ENCODE measurements at places on chromosomes 3 and 15.

DNA sequence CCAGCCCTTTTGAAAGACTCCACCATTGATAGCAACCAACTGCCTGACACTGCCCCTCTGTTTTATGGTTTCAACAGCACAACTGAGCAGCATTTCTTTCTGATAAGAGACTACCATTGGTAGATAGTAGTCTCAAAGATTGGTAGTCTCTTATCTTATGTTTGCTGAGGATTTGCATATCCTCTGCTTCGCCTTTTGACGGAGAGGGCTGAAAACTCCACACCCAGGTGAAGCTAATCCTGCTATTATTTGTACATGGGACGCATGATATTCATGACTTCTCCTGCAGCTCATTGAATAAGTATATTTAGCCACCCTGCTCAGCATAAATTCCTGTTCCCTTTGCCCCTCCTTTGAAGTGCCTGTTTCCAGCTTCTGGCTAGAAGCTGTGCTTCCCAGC lies 119.4 kb upstream of the STRIT1 start:
- no peak for DNase-seq

- DNase-seq, result no peak
Measured at GRCh38 chr3:131081224-131081623, 54.5 kb downstream of the NEK11 start.

GRCh38 chr3:65642883-65643282 lies 395.8 kb downstream of the MAGI1 start:
- DNase-seq, result no peak

DNA sequence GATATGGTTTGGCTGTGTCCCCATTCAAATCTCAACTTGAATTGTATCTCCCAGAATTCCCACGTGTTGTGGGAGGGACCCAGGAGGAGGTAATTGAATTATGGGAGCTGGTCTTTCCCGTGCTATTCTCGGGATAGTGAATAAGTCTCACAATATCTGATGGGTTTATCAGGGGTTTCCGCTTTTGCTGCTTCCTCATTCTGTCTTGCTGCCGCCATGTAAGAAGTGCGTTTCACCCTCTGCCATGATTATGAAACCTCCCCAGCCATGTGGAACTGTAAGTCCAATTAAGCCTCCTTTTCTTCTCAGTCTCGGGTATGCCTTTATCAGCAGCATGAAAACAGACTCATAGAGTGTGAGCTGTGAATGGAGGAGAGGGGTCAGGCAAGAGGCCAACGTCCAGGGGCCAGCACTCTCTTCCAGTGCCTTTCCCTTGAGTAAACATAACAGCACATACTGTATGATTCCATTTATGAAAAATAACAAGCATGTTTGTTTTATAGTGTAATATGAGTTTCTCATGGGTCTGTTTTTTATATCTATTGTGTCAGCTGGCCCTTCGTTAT lies 16.3 kb upstream of the LCTL start:
- DNase-seq, result no peak

GRCh38 chr15:62832231-62832630 lies 210.3 kb upstream of the TPM1 start:
- DNase-seq, result no peak
